NCI-H1417 (cell line): ENCODE measurements at places on chromosomes 1 and 21.

DNA sequence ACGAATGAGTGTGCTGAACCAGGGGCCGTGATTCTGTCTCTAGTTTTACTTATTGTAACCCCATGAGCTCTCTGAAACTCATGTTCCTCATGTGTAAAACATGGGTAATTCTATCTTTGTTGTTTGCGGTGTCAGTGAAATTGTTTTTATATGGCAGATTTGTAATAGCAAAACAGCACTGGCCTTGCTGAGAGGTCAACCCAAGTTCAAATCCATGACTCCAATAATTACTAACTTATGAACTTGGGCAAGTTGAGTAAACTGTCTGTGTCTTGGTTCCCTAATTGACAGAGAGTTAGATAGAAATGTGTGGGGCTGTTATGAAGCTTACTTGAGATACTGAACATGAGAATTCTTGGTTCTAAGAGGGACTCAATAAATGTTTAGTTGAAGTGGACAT, 17.8 kb downstream of the C1orf116 start:
- no peak for DNase-seq

GRCh38 chr1:29991025-29991424, 732.4 kb downstream of the MATN1 start:
- no peak for DNase-seq

DNA sequence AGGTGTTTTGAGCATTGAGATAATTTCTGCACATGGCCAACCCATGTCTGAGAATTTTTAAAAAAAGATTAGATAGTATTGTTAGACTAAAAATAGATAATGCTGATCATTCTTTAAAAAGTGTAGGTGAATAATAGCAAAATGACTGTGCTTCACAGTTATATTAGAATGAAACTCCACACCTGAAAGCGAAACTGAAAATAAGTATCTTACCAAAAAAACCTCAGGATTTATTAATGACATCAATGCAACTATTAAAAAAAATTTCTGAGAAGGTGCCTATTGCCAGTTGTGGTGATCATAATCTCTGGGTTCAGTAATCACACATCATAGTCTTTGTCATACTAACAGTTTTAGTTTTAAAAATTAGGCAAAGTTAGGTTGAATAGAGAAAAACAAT, 36.5 kb downstream of the PLA2G4A start:
- no peak for DNase-seq

DNA sequence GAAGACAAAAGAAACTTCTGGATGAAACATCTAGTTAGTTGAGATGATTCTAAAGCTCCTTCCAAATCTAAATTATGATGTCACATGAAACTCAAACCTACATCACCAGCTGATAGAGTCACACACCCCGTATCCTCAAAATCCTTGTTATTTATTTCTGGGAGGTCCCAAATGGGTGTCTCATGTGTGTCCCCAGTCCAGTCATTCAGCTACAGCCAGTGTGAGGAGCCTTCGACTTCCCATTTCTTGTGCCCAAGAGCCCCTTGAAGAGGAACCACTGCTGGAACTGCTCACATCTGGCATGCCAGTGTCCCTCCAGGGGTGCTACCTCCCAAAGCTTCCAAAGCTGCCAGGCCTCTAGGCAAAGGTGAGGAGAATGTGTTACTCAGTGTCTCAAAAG, 32.5 kb upstream of the KCNA3 start:
- DNase-seq: no peak

- DNase-seq: no peak
These were observed 9.1 kb upstream of the HEYL start for GRCh38 chr1:39648496-39648895.
